ENCODE measurements at places on chromosomes 11 and 22.
A peak's percentile ranks its signal among the peaks of the same experiment; 100 is the strongest.

DNA sequence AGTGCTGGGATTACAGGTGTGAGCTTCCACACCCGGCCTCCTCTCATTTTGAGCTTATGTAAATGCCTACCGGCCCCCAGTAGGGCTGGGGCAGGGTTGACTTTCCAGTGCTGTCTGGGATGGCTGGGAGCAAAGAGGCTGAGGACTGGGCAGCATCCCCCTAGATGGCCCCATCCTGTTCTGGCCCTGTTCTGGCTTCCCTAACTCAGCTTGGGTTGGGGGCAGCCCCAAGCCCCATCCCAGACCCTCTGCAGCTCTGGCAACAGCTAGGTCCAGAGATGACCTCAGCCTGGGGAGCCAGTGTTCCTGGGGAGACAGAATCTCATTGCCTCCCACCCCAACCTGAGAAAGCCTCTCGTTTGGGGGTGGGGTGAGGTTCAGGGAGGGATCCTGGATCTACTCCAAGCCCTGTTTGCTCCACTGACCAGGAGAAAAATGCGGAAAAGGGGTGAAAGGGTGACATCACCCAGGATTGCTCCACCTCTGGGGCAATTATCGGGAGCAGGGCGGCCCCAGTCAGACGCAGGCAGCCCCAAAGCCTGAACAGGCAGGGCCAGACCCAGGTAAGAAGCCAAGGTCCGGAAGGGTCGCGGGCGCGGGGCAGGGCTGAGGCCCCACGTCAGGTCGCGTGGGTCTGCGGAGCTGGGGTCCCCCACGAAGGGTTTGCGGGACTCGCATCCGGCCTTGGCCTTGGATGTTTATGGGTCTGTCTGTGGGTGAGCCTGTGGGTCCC is at the start of gene PNPLA2:
Gene PNPLA2 (plus strand): TSS at position 519 of the 733 bp plus-strand sequence. CDS start 805 bp downstream, outside the sequence.
- no peak for DNase-seq

- DNase-seq = no peak
Observed at GRCh38 chr11:36008584-36008983, 64.7 kb downstream of the LDLRAD3 start.

- DNase-seq = no peak
Observed at GRCh38 chr11:15213471-15214231, 98.9 kb downstream of the INSC start.

DNA sequence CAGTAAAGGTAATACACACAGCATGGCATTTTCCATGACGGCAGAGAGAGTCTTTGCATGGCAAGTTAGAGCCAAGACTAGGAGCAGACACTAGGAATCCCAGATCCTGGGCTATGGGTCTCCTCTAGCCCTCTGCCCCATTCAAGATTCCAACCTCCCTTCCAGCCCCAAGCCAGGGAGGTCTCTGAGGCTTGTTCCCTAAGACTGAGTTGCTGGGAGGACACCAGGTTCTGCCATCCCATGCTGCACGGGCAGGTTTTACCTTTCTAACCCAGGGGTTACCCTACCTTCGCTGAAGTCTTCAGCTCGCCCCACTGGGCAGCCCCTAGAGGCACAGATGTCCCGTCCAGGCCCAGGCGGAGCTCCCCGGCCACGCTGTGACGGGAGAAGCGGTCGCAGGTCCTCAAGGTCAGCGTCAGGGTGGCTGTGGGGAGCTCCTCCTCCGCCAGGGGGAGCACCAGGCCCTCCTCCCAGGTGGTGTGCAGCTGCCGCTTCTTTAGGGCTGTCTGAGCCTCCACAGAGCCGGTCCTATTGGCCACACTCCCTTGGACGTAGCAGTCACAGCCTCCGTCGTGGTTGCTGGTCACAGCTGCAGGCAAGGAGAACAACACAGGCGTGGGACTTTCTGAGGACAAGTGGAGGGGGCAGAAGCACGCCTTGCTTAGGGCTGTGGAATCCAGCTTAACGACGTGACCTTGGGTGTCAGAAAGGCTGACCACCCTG is 33.8 kb downstream of the SYT13 start:
- DNase-seq = peak; percentile 21

- DNase-seq = no peak
Observed at GRCh38 chr11:80993536-80993935, 1552.7 kb upstream of the TENM4 start.

GRCh38 chr11:68904248-68904847 is 657 bp downstream of the IGHMBP2 start:
- DNase-seq = peak; percentile 13

DNA sequence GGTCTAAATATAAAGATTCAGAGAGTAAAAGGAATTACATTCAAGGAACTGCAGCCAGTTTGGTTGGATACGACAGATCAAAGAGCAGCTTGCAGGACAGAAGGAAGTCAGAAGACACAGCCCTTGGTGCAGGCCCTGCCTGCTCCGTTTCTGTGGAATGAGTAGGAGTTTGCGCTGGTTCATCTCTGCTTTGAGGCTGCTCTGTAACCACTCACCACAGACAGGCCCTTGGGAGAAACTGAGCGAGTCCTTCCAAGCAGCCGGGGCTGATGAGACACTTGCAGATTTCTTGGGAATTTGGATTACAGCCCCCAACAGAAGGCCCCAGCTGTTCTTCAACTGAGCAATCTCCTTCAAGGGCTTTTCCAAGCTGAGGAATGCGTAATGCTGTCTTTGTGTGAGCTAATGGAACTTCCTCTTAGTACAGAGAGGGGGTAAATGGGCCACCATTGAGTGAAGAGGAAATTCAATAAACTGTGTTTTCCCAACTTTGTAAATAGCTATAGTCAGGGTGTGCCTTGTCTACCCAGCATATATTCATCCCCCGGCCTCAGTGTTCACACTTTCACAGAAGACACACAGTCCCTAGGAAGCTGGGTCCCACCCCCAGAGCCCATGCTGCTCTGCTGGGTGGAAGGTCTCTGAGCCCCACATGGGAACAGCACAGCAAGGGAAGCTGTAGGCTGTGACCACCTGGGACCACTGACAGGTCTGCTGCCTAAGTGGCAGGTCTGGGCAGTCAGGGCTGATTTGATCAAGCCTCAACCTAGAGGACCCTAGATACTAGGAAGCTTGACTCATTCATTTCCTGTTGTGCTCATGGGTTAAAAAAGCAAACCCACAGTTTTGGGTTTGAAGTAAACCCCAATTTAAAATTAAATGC is 16.6 kb downstream of the IL10RA start:
- DNase-seq = peak; percentile 89

DNA sequence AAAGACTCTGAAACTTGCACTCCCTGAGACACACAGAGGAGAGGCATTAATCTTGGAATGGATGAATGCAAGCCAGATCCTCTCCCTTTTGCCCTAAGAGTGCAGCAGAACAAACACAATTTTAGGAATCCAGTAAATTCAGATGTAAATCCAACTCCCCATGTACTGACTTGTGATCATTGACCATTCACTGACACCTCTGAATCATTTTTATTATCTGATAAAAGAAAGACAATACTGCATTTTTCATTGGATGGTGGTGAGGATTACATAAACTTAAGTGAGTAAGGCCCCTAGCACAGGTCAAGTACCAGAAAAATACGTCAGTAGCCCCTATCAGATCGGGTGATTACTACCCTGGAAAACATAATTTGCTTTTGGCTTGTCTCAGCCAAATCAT is 782.9 kb upstream of the API5 start:
- DNase-seq = no peak

DNA sequence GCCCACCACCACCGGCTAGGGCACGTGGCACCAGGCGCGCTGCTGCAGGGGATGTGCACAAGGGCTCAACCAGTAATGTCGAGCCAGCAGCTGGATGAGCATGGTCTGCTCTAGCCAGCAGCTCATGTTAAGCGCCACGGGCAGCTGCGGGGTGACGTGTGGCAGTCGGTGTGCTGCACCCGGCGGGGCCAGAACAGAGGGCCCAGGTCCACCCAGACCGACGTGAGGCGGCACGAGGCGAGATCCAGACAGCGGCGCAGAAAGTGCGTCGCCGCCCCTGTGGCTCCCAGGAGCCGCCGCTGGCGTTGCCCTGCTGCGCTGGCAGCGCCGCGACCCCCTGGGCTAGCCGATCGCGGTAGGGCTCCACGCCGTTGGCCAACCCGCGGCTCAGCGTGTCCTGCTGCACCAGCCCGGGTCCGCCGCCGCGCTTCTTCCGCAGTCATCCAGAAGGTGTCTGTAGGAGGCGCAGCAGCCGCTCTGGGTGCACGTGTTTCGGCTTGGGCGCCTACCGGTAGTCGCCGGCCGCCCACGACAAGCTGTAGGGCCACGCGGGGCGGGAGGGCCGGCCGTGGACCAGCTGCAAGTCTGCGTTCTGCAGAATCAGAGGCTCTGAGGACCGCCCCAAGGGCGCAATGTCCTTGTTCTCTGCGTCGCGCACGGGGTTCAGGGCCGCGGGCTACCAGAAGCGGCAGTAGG is 4.6 kb upstream of the GALR3 start:
- DNase-seq = peak; percentile 70

- no peak for DNase-seq
Observed at GRCh38 chr11:13874597-13874996, 87.9 kb upstream of the SPON1 start.

GRCh38 chr11:62004473-62004872 is 37.0 kb upstream of the FTH1 start:
- no peak for DNase-seq

DNA sequence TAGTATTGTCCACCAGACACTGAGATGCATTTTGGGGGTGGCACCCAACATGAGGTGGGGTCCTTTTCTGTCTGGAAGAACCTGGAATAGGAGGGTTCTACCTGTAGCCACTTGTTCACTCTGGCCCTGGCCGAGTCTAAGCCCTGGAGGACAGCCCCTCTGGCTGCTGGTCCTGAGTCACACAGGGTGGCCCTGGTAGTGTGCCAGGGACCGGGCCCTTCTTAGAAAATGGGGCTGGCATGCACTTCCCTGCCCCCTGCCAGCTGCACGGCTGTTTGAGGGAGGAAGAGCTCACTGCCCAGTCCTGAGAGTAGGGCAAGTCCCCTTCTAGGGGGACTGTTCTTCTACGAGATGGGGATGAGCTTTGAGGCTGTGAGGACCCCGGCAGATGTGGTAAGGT is 2.2 kb downstream of the PLCB3 start:
- DNase-seq = no peak

Measured in stimulated activated CD4-positive, alpha-beta T cell treated with anti-CD3 and anti-CD28 coated beads, Interleukin-1b, Interleukin-23, amount 100 ng/mL, for 48 hours (primary cell).